A375 (cell line): ENCODE measurements at places on chromosomes 13 and 19. TPM values are rescaled to one million over a fixed set of nuclear protein-coding genes. Genes with fewer than 3 reads are reported as not detected.

C19orf85 gene
- total RNA-seq = not detected in 2 replicates

ZIK1 gene
- 11.8 and 17.0 TPM in 2 replicates for total RNA-seq

KCNJ14 gene
- total RNA-seq = 2.1 and 3.1 TPM in 2 replicates

ADGRE3 gene
- total RNA-seq = not detected in 2 replicates

MATK gene
- total RNA-seq = not detected in 2 replicates

NAPSA gene
- total RNA-seq = not detected in 2 replicates

LILRB4 gene
- total RNA-seq = not detected in 2 replicates

PIBF1 gene
- 23.6 and 42.0 TPM in 2 replicates for total RNA-seq

DOHH gene
- total RNA-seq = 28.7 and 36.4 TPM in 2 replicates

PRTN3 gene
- total RNA-seq = not detected in 2 replicates

RNF17 gene
- total RNA-seq = 0.37 and 0.41 TPM in 2 replicates

AMER2 gene
- total RNA-seq = under 0.01 TPM in 1 of 2 replicates, not detected in the other

ZNF100 gene
- total RNA-seq = 7.5 and 7.8 TPM in 2 replicates

PSG5 gene
- not detected in 2 replicates for total RNA-seq

NFIC gene
- 29.2 and 39.6 TPM in 2 replicates for total RNA-seq

SPIB gene
- 0.11 TPM in 1 of 2 replicates, not detected in the other for total RNA-seq

GZMM gene
- 0.19 and 2.0 TPM in 2 replicates for total RNA-seq

REEP6 gene
- 3.8 and 4.6 TPM in 2 replicates for total RNA-seq

CD22 gene
- 8.2 and 11.6 TPM in 2 replicates for total RNA-seq

SLITRK6 gene
- total RNA-seq = 25.5 and 29.2 TPM in 2 replicates

ZNF320 gene
- 19.3 and 20.1 TPM in 2 replicates for total RNA-seq

SBK3 gene
- 0.11 TPM in 1 of 2 replicates, not detected in the other for total RNA-seq

GGN gene
- 0.41 and 1.8 TPM in 2 replicates for total RNA-seq

PCSK4 gene
- 0.98 and 1.6 TPM in 2 replicates for total RNA-seq

CAPN12 gene
- total RNA-seq = 0.91 TPM in 1 of 2 replicates, not detected in the other

MUC16 gene
- not detected in 2 replicates for total RNA-seq

TNFSF13B gene
- 2.0 and 2.3 TPM in 2 replicates for total RNA-seq

KLK11 gene
- not detected in 2 replicates for total RNA-seq

C19orf81 gene
- 5.2 and 13.8 TPM in 2 replicates for total RNA-seq

ZNF223 gene
- 1.7 and 3.0 TPM in 2 replicates for total RNA-seq

WDFY2 gene
- total RNA-seq = 7.2 and 8.5 TPM in 2 replicates

SPACA6 gene
- total RNA-seq = 3.8 and 8.1 TPM in 2 replicates

FXYD1 gene
- 0.56 TPM in 1 of 2 replicates, not detected in the other for total RNA-seq

NUDT19 gene
- total RNA-seq = 15.8 and 19.0 TPM in 2 replicates

ZNF627 gene
- total RNA-seq = 5.2 and 6.0 TPM in 2 replicates

FCHO1 gene
- 1.0 and 5.5 TPM in 2 replicates for total RNA-seq

KLC3 gene
- 0.24 TPM in 1 of 2 replicates, not detected in the other for total RNA-seq

MYO16 gene
- total RNA-seq = 0.69 and 1.0 TPM in 2 replicates
